ENCODE measurements at places on chromosomes 13 and 19.

GRCh38 chr19:42105368-42105767 lies 26.9 kb downstream of the POU2F2 start:
- no peak for DNase-seq

DNA sequence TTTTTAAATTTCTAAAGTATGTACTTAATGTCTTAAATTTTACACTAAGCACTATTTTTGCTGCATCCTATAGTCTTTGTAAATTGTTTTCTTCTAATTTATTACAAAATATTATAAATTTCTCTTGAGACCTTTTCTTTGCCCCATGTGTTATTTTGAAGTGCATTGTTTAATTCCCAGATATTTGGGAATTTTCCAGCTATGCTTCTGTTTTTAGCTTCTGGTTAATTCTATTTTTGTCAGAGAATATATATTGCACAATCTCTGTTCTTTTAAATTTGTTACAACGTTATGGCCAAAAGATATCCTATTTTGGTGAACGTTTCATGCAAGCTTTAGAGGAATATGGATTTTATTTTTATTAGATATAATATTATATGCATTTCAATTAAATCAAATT lies 917.4 kb upstream of the MIR17HG start:
- DNase-seq: no peak

DNA sequence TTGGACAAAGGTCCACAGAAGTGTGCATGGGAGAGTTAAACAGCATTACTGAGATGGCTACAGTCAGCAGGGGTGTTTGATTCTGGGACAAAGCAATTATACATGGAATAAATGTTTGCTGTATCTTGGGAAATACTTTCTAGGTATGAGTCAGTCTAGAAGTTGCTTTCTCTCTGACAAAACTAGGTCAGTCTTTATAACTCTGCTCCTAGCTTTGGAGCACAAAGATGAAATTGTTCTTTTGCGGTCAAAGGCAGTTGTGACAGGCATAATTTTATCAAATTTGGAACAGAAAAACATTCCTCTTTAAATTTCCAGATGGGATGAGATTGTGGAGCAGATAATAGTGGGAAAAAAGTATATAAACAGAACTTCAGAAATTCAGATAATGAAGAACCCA lies 1045.4 kb upstream of the MIR17HG start:
- DNase-seq: no peak

- no peak for DNase-seq
These were observed 21.9 kb downstream of the GRIN2D start for GRCh38 chr19:48415395-48415794.

DNA sequence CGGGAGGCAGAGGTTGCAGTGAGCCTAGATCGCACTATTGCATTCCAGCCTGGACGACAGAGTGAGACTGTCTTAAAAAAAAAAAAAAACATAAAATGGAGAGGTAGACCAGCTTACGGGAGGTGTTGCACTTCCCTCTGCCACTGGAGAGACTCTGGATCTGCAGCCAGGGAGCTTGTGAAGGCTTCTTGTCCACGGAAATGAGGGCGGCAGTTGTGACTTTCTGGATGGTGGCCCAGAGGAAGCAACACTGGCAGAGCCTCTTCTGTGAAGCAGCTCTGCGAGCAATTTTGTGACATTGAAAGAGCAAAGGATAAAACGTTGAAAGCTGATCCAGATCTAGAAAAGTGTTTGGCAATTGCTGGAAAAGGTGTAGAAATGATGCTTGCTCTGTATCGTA lies 10.4 kb downstream of the SPINT2 start:
- peak; percentile 38 for DNase-seq

GRCh38 chr13:81770868-81771505 lies 1430.1 kb upstream of the SPRY2 start:
- no peak for DNase-seq

- no peak for DNase-seq
These were observed 168.2 kb downstream of the TEX29 start for GRCh38 chr13:111488486-111489132.

GRCh38 chr19:35860436-35860817 lies 3.7 kb downstream of the KIRREL2 start:
- DNase-seq: no peak

DNA sequence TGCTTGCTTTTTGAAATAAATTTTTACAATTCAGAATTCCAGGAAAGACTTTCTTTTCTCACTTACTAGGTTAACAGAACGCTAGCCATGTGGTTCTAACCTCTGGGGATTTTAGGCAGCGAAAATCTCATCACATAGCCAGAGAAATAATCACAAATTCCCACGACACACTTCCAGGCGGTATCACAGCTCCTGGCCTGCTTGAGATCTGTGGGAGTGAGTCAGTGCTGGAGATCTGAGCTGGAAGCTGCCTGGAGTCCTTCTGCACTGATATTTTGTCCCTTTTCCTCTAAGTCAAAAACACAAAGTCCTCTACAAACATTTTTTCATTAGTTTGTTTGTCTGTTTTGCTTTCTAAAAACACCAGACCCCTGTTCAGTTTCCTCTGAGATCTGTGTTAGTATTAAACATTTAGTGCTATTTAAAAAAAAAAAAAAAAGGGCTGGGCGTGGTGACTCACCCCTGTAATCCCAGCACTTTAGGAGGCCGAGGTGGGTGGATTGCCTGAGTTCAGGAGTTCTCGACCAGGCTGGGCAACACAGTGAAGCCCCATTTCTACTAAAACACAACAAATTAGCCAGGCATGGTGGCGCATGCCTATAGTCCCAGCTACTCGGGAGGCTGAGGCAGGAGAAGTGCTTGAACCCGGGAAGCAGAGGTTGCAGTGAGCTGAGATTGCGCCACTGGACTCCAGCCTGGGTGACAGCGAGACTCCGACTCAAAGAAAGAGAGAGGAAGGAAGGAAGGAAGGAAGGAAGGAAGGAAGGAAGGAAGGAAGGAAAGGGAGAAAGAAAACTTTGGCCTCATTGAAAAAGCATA lies 12.2 kb upstream of the UBE2L5 start:
- no peak for DNase-seq

DNA sequence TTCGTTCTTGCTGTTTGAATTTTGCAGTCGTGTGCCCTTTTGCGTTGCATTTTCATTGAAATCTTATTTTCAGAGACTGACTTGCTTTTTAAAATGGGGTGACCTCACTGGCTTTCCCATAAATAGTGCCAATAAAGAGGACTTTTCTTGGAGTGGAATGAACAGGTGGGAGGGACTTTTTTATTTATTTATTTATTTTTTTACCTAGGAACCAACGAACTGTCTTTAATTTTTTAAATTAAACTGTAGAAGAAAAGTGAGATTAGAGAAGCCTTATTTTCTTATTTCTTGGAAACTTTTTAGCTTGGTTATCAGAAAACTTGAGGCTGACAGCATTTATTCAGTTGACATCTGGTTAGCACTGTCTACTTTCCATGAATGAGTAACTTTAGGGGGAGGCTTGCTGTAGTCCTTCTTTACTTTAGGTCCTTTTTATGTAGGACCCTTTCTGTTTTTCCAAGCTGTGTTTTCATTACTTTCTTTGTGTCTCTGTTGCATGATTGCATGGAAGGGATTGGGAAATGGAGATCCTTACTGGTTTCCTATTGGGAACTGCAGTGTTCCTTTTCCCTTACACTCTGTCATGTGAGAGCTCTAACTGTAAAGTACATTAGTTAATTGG lies 1.7 kb downstream of the SLAIN1 start:
- no peak for DNase-seq

DNA sequence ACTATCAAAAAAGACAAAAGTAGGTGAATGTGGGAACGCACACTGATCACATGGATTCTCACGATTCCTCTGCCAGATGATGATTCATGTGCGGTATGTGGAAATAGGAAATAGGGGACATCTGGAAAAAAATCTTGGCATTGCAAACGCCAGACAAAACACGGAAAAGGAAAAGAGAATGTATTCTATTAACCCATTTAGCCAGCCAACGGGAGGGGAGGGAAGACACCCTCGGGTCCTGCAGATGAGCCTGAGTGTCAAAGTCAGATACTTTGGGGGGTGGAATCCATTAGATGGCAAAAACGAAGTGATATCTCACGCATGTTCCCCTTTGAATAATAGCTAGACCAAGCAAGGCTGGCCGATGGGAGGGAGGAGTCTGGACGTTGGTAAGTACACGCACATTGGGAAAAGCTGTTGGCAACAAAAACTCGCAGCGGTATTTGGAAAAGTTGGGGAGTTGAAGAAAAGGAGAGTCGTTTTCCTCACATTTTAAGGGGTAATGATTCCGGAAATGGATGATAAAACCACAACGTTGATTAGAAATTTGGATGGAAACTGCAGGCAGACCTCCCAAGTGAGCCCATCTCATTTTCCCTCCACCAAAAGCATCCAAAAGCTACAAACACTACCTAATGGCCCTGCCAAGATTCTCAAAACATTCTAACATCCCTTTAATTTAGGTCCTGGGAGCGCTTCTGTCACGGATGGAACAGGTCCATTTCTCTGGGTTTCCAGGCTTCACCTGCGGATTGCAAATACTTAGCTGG lies 73.6 kb downstream of the COL4A1 start:
- DNase-seq: no peak

- DNase-seq: no peak
These were observed 450.8 kb downstream of the DCT start for GRCh38 chr13:94028650-94029049.

- no peak for DNase-seq
These were observed 1010.6 kb downstream of the PCDH9 start for GRCh38 chr13:66219506-66219905.

DNA sequence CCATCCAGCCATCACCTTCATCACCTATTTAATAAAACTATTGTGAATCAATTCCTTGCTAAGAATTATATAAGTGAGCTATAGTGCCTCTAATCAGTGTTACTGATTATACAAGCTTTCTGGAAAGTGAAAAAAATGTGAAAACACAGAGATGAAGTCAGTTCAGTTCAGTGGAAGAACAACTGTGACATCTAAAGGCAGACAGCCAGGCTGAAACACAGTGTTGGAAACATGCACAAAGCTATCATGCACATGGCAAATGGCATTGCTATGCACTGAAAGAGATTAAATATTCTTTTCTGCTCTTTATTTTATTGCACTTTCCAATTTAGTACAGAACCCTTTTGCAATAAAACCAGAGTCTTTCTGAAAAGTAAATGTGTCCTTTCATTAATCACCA lies 294.0 kb downstream of the RBM26 start:
- no peak for DNase-seq

DNA sequence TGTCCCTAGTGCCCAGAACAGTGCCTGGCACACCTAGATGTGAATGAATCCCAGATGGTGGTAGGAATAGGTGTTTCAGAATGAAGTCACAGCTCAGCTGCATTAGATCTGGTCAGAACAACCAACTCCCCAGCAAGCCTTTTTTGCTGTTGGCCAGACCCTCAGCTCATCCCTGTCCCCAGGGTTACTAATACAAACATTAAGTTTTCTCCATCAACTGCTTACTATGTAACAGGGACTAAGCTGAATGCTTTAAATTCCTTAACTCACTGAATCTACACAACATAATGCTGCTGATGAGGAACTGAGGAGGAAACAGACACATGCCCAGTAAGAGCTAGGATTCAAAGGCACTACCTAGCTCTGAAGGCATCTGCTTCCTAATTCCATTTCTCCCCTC lies 18.8 kb downstream of the SMG9 start:
- no peak for DNase-seq

DNA sequence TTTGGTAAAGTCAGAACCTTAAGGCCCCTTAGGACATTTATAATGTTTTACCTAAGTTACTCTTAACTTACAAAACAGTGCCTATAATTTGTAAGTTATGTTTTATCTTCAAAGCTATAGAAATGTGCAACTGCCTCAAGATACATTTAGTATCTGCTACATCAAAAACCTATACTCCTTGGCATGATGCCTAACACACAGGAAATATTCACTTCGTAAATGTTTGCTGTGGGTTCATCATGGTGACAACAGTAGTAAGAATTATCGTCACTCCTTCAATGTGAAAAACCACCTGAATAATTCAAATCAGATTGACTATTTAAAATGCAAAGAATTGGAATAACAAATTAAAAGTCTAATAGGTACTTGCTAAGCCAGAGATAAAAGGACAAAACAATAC lies 184.1 kb downstream of the DIAPH3 start:
- no peak for DNase-seq

DNA sequence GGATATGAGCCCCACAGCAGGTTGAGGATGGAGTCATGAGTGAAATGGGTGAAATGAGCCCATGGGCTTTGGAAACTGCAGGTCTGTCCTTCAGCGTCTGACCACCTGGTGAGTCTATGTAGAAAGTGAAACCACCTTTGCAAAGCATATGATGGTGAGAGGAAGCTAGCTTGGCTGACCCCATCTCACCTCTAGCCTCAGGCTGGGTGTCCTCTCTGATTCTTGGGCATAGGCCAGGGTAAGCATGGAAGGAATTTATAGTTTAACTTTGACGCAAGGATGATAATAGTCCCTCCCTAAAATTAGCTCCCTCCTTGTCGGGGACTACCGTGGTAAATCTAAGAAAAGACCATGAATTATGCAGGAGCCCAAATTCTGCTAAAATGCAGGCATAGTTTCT lies 16.8 kb upstream of the PSG9 start:
- DNase-seq: no peak

DNA sequence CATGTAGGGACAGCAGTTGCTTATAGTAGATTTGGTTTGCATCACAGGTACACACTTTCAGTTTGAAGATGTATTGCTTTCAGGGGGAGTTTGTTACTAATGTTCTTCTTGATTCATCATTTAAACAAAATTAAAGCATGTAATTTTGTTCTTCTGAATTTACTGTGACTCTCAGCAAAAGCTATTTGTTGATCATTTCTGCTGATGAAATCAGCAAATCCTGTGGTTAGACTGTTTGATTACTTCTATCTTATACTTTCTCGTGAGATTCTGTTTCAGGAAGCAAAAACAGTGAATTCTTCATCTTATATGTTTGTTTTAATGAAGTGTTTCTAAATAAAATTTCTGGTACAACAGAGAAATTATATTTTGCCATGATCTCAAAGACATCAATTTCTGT lies 497.6 kb downstream of the GPC6 start:
- DNase-seq: no peak

- DNase-seq: no peak
These were observed 78.4 kb downstream of the FAM216B start for GRCh38 chr13:42859760-42860159.

DNA sequence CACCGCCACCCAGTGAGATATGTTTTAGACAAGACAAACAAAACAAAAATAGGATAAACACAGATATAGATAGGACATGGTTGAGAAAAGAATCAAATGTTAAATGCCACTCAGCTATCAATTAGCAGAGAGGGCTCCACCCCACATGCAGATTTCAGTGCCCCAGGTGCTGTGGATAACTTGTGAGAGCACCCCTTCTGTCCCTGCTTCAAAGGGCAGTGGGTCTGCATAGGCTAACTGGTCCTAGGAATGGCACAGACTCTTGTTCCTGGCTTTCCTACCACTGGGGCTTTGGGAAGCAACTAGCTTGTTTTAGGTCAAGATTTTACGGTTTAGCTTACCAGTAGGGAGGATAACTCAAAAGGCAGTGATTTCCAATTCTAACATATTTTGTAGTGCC lies 460.3 kb downstream of the TSHZ3 start:
- no peak for DNase-seq

GRCh38 chr13:27024776-27025492 lies 146.7 kb downstream of the USP12 start:
- no peak for DNase-seq

DNA sequence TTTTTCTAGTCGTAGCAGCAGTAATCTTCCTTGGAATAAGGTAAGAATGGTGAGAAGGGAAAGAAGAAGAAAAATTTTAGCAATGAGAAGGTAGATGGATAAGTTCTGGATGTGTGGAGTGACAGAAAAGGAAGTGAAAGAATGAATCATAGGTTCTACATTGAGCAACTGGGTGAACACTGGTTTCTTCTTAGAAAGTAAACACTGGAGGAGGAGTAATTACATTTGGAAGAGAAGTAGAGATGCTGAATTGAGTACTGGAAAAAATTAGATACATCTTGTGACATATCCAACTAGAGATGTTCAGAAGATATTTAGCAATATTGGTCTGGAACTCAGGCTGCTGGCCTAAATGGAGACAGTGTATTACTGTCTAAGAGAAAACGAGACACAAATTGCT lies 148.5 kb downstream of the GPC5 start:
- no peak for DNase-seq

All from nucleus accumbens (tissue), 56 donors.